GOT3 (cell line): ENCODE measurements at places on chromosomes 7 and 10.

GRCh38 chr10:16491933-16492332, 29.7 kb downstream of the C1QL3 start:
- no peak for DNase-seq

GRCh38 chr7:98251231-98251600, 816 bp downstream of the TECPR1 start:
- DNase-seq, result no peak

DNA sequence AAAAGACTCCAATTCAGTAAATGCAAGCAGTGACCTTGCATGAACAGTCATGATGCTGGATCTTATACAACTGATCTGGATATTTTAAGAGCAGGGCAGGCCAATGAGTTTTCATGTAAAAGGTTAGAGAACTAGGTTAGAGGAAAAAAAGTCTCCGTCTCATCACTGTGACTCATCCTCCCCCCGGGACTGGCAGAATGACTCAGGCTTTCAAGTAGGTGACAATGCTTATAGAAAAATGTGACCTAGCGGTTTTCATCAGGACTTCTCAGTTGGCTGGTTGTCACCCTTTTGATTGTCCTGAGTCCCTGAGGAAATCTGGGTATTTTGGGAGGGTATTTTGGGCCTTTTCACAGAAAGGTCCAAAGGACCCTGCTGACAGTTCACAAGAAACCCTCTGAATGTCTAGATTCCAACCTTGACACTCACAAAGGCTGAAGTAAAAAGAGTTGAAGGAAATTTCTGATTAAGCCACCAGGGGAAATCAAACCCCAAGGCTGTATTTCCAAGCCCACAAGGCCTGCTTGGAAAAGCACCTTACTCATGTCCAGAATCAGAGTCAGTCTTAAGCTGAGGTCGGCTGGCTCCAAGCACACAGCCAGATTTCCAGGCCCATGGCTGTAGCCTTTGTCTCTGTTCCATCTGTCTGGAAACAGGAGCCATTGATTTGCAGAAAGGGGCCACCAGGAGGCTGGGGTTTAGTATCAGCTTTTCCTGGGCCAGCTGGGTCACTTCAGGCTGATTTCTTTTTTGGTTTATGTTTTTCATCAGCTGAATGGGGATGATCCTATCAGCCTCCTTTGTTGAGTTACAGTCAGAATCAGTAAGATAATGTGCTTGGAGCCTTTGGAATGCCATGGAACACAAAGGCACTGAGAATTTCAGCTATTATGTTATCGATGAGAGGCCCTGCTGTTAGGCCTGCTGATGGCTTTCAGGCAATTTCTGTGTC, 226.4 kb upstream of the HABP2 start:
- peak; percentile 53 for DNase-seq

- no peak for DNase-seq
These were observed 296.7 kb downstream of the BBS9 start for GRCh38 chr7:33425929-33426678.

- no peak for DNase-seq
These were observed 13.2 kb upstream of the CAMK2B start for GRCh38 chr7:44338600-44338999.

DNA sequence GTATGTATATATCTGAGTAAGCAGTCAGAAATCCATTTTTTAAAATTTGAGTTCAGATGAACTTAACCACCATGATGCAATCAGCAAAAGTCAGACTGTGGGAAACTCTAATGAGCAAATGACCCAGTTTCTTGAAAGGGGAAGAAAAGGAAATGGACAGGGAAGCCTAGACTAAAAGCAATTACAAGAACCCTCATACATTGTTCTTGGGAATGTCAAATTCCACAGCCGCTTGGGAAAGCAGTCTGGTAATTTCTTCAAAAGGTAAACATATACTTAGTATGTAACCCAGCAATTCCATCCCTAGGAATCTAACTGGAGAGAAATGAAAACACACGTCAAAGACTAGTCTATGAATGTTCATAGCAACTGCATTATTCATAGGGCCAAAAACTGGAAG, 16.4 kb upstream of the FOXK1 start:
- DNase-seq, result no peak

DNA sequence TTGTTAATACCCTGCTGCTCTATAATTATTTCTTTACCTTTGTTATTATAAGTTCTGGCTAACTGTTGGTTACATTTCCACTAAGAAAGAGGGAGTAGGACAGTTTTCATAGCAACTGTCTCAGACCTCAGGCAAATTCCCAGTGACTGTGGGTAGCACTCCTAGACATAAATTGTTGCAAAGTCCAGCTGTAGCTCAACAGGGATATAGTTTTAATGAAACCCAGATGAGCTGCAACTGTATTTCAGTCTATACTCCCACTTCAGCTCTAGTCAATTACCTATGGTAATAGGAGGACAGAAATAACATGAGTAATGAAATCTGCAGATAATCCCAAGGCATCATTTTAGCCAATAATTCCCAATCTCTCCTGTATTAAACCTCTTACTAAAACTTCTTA, 103.0 kb upstream of the SEMA3A start:
- DNase-seq, result no peak

GRCh38 chr7:25597946-25598345, 369.7 kb upstream of the NPVF start:
- no peak for DNase-seq

DNA sequence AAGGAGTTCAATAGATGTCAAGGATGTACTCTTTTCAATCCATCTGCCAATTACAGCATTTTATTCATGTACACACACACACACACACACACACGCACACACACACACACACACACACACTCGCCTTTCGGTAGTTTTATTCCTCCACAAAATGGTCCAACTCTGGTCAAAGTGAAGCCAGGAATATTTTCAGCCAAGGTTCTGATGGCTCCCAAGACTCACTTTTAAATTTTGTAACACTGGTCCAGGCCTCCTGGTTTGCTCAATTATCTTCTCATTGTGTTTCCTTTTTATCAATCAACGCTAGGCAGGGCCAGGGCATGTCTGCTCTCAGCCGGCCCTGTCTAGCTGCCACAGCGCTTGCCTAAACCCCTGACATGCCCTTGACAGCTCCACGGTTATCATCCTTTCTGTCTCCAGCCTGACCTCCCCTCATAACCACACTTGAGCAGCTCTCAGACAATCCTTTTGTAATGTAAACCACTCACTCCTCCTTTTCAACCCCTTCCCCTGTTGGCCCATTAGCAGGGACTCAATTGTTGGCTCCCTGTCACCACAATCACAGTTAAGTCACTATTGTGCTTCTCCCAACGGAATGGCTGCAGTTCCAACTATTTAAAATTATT, 115.1 kb downstream of the ICA1 start:
- no peak for DNase-seq

DNA sequence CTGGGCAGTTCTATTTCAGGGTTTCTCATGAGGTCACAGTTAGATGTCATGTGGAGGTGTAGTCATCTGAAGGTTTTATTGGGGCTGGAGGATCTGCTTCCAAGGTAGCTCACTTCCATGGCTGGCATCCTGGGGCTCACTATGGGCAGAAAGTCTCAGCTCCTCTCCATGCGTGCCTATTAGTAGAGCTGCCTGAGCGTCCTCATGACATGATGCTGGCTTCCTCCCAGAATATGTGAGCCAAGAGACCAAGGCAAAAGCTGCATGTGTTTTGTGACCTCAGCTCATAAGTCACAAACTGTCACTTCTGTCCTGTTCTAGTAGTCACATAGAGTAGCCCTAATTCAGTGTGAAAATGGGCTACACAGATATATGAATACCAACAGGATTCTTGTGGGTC, 524.4 kb downstream of the SUGCT start:
- DNase-seq, result no peak

- no peak for DNase-seq
These were observed 98.9 kb upstream of the GLCCI1 start for GRCh38 chr7:7869651-7870050.

- no peak for DNase-seq
These were observed 133.5 kb downstream of the NRBF2 start for GRCh38 chr10:63266391-63267316.

DNA sequence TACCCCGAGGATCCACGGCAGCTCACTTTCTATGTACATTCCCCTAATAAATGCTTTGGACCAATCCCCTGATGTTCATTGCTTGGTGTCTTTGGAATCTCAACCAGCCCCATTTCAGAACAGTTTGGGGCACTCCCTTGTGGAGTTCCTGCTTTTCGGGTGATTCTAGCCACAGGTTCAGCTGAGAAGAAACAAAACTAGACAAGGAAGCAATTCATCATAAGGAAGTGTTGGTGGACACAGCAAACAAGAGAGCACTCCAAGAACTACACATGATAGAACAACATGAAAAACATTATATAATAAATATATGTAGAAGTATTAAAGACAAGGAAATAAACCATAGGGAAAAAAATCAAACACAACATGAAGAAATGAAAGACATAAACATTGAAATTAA, 6.0 kb upstream of the CCDC136 start:
- no peak for DNase-seq

- no peak for DNase-seq
These were observed 19.0 kb upstream of the DMBT1 start for GRCh38 chr10:122541541-122542002.

- no peak for DNase-seq
These were observed 765.1 kb upstream of the POM121L12 start for GRCh38 chr7:52270301-52270700.

DNA sequence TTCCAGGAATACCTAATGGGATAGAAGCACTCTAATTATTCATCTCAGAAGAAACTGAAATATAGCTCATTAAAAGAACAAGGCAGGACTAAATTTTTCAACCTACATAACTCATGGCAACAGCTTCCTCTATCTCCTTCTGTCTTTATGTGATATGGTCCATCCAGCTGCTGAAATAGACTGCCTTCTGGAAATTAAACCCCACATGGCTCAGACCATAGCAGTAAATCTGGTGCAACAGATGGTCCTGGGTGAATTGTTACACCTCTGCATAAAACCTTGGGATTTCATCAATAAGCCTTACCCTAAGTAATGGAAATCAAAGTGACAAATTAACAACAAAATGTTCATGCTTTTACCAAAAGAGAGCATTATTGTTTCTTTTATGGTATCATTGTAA, 205.6 kb upstream of the CSTF2T start:
- DNase-seq, result no peak

DNA sequence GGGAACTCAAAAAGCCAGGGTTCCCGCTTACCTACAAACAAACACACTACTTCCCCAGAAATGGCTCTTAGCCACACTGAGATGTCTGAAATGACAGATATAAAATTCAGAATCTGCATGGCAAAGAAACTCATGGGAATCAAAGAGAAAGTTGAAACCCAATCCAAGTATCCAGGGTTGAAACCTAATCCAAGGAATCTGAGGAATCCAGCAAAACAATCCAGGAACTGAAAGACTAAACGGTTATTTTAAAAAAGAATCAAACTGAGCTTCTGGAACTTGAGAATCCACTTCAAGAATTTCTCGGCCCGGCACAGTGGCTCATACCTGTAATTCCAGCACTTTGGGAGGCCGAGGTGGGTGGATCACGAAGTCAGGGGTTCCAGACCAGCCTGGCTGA, 568.8 kb downstream of the POM121L12 start:
- DNase-seq, result no peak

GRCh38 chr7:6508950-6509349, 42.3 kb downstream of the GRID2IP start:
- no peak for DNase-seq

DNA sequence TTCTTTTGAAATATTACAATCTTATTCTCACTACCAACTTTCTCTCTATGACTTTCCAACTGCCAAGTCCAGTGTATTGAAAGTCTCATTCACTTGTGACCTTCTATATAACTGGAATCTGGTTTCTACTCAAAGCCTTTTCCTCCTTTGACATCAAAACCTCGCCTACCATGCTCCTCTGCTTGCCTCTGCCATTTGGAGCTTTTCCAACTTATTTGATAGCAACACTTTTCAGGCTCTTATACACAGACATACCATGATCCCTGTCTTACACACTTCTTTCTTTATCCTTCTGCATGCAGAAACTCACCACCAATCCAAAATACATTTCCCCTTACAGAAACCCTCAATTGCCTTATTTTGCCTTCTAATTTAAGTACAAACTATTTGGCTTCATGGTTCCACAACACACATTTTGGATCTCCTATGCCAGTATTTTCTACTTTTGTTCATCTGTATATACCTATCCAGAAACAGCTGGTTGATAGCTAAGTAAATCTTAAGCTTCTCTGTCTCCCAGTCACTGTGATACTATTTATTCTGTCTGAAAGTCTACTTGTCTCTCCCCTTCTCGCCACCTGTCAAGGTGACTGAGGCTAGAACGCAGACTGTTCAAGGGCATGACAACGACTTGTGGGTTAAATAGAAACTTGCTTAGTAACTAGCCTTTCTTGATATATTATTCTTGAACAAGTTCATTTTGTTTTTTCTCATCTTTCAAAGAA, 22.4 kb downstream of the GNG11 start:
- no peak for DNase-seq

GRCh38 chr10:36026081-36026480, 384.0 kb upstream of the FZD8 start:
- no peak for DNase-seq

DNA sequence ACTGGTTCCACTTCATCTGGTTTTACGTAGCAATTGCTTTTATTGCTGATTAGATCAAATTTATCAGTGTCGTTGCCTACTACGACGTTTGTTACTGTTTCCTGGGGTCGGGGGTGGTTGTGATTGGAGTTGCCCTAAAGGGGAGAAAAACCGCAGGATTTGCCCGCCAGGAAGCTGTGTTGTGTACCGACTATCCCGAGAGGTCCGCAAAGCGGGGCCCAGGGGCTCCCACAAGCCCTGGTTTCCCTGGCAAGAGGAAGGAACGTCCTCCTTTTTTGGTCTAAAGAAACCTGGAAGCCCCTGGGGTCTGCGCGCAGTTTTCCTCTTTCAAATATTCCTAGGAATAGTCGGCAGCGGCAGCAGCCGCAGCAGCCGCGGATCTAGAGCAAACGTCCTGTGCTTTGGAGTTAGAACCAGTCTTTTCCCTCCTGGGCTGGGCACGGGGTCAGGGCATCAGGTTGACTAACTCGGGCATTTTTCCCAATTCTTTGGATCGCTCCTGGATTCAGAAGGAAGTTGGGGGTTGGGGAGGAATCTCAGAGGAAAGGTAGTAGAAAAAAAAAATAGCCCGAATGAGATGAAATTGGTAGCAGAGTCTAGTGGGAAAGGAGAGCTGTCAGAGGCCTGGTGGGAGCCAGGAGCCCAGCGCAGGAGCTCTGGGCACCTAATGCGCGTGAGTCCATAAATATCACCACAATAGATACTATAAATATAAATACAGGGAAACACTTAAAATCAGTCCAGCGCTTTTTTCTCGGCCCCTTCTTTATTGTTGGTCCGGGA, 4.6 kb downstream of the VAX1 start:
- DNase-seq, result no peak

- no peak for DNase-seq
These were observed 20.5 kb upstream of the CFAP70 start for GRCh38 chr10:73379064-73379748.
